ENCODE measurements at places on chromosomes 2 and 18. TPM values are rescaled to one million over a fixed set of nuclear protein-coding genes. Genes with fewer than 3 reads are reported as not detected.

GRCh38 chr2:128424406-128425171 lies 105.9 kb upstream of the HS6ST1 start:
- DNase-seq, result no peak

DNA sequence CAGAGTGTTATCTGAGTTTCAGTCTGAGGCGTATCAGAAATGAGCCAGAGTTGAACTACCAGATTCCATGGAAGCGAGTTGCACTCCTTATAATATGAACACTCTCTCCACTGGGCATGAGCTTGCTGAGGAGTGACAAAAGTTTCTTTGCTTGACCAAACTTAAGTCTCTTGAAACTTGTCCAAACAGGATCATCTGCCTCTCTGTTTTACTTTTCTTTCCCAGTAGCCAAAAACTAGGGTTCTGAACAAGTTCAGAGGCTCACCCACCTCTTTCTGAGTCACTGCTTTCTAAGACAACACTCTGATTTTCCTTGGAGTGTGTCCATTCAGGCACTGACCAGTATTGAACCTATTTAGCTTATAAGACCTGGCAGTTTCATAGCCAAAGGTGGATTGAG lies 233.2 kb upstream of the TCF4 start:
- no peak for DNase-seq

DNA sequence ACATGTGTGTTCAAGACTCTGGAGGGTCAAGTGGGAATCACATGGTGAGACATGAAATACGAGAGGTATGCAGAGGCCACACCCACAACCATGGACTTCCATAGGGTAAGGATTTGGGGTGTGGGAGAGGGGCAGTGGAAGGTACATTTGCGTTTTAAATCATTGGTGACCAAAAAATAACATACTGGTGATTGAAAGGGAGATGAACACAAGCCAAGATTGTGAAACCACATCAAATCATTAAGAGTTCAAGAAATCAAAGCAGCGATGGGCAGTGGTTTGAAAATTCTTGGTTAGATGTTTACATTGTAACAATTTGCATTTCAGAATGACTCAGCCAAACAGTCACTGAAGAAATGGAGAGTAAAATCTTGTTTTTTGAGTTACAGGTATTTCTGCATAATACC lies 1.9 kb upstream of the CABYR start:
- DNase-seq, result no peak

The PID1 gene
- polyA plus RNA-seq, result 0.38 TPM

- DNase-seq, result no peak
Measured at GRCh38 chr2:149141046-149141445, 102.5 kb downstream of the LYPD6B start.

- no peak for DNase-seq
Measured at GRCh38 chr2:174673876-174674275, 76.3 kb upstream of the WIPF1 start.

The ERICH2 gene
- polyA plus RNA-seq, result not detected

- no peak for DNase-seq
Measured at GRCh38 chr2:86392873-86393518, 48.2 kb upstream of the KDM3A start.

The AGXT gene
- polyA plus RNA-seq, result not detected

GRCh38 chr2:189821953-189822748 lies 37.9 kb downstream of the PMS1 start:
- no peak for DNase-seq

- no peak for DNase-seq
Measured at GRCh38 chr2:5668682-5669250, 23.4 kb upstream of the SOX11 start.

DNA sequence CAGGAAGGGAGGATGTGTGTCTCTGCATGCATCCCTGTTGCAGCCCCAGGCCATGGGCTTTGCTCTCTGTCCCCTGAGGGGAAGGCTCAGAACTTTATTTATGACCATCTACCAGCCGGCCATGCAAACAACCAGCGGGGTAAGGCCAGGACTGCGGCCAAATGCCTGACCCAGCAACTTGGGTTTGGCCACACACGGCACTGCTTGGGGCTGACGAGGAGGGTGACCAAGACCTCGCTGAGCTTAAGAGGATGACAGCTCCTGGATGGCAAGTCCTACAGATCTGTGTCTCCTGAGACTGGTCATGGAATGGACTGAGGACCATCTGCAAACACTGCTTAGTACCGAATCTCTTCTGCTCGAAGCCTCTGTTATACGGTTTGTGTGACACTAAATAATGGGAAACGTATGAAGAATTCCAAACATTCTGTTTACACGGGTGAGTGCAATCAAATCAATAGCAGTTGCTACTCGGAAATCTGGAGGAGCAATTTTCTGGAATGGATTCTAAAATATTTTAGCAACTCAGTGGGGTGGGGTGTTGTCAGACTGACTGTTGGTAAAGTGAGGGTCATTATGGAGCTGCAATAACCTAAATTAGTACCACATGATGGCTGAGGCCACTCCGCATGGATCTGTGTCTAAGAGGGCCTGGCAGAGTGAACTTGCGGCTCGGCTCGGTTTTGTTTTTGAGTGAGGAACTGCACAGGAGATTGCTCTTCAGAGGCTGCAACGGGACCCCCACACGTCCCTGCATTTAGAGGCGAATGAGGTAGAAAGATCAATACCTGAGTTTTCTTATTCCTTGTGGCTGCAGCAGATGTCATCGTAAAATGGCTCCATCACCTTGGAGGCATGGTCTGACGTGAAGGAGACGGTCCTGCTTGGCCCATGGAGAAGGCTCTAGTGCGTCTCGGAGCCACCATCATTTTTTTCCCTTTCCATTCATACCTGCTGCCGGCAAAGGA lies 26.6 kb downstream of the TMEM18 start:
- no peak for DNase-seq

GRCh38 chr2:7417845-7418742 lies 500.9 kb downstream of the RNF144A start:
- DNase-seq, result no peak

- DNase-seq, result no peak
Measured at GRCh38 chr2:51711766-51712165, 679.8 kb upstream of the NRXN1 start.

The PDE1A gene
- polyA plus RNA-seq, result not detected

GRCh38 chr2:188588235-188588634 lies 296.6 kb downstream of the GULP1 start:
- no peak for DNase-seq

- no peak for DNase-seq
Measured at GRCh38 chr2:29620890-29621289, 300.5 kb downstream of the ALK start.

- no peak for DNase-seq
Measured at GRCh38 chr18:78151948-78152725, 827.5 kb upstream of the SALL3 start.

The C2orf80 gene
- polyA plus RNA-seq, result not detected

The CCDC68 gene
- not detected for polyA plus RNA-seq

DNA sequence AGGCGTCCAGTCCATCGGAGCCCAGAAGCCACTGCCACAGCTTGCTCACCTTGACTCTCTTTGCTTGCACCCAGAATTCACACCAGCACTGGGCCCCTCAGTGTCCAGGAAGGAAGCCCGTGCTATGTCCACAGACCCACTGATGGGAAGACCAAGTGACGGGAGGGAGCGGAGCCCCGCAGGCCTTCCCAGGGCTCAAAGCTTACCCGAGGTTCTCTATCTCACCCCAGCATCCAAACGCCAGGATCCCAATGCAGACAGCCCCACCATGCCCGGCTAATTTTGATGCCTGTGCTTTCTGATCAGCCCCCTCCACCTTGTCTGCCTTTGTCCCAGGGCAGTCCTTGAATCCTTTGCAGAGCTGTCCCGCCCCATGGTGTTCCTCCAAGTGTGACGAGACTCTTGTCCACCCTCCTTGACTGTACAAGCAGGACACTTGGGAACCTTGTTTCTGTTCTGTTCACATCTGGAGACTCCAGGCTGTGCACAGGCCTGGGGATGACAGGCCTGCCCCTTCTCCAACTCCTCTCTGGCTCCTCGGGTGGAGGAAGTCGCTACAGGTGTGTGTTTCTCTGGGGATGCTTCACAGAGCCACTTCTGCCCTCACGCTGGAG lies 12.0 kb downstream of the NPPC start:
- no peak for DNase-seq

The MC5R gene
- polyA plus RNA-seq, result not detected

DNA sequence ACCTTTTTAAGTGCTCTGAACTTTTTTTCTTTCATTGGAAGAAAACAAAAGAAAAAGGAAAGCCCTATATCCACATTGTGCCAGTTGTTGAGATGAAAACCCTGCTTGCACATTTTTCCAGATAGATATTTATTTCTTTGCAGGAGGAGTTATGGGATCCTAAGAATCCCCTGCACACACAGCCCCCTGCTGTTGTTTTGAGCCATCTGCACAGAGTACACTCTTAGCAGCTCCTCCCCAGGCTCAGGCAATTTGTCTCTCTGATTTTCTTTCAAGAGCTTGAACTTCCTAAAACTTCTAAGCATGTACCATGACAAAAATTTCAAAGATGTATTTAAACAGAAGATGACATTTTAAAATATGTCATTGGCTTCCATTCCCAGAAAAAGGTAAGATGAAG lies 436.9 kb downstream of the METTL4 start:
- DNase-seq, result no peak

- DNase-seq, result no peak
Measured at GRCh38 chr2:106356291-106356690, 111.9 kb downstream of the RGPD3 start.

GRCh38 chr2:21821672-21822227 lies 698.0 kb downstream of the TDRD15 start:
- no peak for DNase-seq

- no peak for DNase-seq
Measured at GRCh38 chr2:27615316-27615715, 13.5 kb downstream of the CCDC121 start.

DNA sequence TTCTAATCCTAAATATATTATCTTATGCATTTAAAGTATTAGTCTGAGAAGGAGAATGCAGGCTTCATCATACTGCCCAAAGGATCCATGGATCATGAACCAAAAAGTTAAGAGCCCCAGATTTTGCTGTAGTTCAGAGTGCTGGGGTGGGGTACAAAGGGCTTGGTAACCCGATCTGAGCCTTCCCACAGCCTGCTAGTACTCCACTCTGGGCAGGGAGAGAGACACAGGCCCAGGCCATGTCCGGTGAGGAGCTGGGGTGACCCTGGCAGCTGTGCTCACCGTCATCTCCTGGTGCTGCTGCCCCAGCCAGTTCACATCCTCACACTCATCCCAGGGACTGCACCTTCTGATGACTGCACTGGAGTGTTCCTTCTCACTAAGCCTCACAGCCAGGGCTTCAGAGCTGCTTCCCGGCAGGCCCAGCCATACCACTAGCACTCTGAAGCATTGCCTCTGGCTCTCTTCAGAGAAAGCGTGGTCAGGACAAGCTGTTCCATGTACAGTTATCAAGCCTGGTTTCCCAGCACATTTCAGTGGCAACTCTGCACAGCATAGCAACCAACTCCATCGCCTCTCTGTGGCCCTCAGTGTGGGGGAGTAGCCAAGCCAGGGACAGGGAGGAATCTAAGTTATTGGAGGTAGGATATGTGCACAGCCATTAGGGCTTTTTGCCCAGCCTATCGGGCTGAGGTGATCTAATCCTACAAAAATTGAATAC lies 189.0 kb upstream of the CTAGE1 start:
- no peak for DNase-seq

- DNase-seq, result no peak
Measured at GRCh38 chr2:57726294-57726693, 320.3 kb upstream of the VRK2 start.

DNA sequence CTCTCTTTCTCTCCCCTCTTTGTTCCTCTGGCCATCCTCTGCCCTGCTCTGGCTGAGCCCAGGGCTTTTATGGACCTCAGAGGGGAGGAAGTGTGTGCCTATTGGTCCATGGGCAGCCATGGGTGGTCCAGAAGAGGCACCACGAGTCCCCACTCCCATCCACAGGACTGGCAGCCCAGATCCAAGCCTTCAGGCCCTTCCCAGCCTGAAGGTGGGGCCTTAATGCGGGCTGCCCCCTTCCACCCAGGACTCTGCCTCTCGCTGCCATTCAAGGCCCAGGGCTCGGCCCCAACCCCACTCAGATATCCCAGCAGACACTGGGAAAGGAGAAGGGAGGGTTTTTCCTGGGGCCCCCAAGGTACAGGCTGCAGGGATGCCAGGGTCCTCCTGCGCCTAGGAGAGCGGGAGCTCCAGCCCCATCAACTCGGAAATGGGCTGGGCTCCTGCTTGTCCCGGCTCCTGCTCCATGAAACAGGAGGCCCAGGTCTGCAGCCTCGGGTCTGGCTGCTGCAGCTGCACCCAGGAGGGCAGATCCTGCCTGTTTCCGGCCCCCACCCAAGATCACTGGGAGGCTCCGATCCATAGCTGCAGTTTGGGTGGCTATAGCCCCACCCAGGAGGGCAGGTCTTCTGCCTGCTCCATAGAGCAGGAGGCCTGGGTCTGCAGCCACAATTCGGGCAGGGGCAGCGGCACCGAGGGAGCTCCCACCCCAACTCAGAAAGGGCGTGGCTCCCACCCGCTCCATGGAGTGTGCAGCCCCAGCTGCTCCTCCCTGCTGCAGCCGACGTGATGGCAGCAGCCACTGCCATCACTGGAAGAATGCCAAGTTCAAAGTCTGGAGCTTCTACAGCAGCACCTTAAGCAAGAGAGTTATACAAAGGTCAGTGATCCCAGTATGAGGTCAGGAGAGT lies 116.6 kb upstream of the RBBP8 start:
- DNase-seq, result no peak

The AQP12B gene
- polyA plus RNA-seq, result not detected

The WDR54 gene
- 94.8 TPM for polyA plus RNA-seq

All from immature natural killer cell (primary cell).